ENCODE measurements at places on chromosomes 2 and 18. TPM values are rescaled to one million over a fixed set of nuclear protein-coding genes. Genes with fewer than 3 reads are reported as not detected.

DNA sequence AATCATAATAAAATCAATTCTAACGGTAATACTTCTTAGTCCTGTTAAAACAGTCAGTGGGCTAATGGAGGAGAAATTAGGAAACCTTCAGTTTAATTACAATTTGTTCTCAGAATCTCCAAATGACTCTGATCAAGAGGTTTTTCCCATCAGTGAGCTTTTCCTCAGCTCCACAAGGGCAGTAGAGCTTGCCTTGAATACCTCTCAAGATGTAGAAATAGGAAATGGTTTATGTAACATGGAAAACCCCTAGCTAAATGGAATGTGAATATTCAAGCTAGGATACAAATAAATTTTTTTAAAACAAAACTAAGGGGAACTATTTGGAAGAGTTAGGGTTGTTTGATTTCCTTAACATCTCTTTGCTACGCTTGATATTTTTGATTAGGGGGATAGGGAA is 87.5 kb downstream of the PLEKHM3 start:
- DNase-seq: no peak

GRCh38 chr2:164779383-164780057 is 62.1 kb downstream of the COBLL1 start:
- DNase-seq: no peak

DNA sequence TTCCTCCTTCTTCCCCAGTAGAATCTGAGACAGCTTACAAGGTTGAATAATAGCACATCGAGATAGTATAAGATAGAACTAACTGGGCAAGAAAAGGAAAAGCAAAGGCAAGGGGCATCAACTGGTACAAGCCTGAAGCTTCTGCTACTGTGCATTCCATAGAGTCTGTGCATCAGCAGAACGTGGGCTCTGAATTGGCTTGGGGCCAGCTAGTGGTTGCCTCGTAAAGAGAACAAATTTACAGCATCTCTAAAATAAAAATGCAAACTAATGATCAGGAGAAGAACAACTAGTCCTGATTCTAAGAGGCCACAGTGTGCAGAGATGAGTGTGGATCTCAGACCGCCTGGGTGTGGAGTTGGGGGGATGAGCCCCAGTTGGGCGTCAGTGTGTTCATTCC is 36.6 kb downstream of the UPP2 start:
- DNase-seq: no peak

DNA sequence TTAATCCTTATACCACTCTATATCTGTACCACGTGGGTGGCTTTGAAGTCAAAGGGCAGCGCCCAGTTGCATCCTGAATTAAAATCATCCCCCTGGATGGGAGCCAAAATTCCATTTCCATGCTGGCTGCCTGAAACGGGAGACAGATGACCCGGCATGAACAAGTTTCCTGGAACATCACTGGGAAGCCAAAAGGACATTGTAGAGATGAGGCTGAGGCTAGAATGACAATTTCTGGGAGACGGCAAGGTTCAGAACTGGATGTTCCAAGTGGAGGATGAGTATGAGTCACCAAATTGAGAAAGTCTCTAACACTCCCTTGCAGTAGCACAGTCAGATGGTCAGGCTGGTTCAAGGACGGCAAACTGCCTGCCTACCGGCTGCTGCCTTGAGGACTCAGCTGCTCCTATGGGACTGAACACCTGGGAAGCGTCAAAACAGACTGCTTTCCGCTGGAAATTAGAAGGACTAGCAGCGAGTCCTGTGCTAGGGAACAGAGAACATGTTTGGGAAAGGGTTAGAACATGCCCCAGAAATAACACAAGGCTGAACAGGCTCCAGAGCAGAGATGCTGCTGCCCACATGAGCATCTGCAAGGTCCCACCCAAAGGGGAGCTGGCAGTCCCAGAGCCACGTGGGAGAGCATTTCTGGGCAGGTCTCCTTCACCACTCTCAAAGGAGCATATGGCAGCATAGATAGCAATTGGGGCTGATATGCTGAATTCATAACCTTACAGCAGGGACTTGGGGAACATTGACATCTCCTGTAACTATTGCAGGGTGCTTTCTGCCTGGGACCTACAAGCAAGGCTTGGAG is 32.0 kb downstream of the YPEL5 start:
- DNase-seq: no peak

DNA sequence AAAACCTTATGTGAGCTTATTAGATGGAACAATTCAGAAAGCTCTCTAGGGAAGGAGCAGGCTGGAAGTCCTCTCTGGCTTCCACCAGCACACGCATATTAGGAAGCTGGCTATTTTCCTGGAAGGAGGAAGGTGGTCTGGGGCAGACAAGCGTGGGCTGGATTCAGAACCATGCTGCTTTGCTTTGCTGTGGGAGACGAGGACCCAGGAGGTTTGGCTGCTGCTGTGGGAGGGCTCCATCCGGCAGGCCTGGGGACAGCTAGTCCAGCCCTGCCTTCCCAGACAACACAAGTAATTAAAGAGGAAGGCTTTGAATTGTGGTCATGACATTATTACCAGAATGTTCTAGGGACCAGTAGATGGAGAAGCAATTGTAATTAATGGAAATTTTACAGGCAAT is 238.8 kb upstream of the MYT1L start:
- DNase-seq: no peak

GRCh38 chr18:66280470-66280869 is 323.4 kb downstream of the CDH19 start:
- no peak for DNase-seq

The XDH gene
- 0.16 TPM for total RNA-seq

DNA sequence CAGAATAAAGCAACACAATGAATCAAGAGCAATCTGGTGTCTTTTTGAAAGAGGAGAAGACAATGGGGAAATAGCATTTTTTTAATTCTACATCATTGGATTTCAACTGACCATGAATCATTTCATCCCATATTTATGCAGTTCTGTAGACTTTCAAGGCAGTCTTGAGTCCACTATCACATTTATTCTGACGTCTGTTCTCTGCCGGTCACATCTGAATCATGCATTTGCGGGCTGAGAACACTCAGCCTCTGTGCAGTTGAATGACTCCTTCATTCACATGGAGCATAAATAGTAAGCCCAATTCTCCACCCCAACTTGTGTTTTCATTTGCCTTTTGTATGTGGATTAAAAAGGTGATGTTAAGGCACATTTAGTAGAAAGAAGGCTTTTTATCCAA is 128.2 kb downstream of the AKAIN1 start:
- no peak for DNase-seq

The MYL1 gene
- not detected for total RNA-seq

DNA sequence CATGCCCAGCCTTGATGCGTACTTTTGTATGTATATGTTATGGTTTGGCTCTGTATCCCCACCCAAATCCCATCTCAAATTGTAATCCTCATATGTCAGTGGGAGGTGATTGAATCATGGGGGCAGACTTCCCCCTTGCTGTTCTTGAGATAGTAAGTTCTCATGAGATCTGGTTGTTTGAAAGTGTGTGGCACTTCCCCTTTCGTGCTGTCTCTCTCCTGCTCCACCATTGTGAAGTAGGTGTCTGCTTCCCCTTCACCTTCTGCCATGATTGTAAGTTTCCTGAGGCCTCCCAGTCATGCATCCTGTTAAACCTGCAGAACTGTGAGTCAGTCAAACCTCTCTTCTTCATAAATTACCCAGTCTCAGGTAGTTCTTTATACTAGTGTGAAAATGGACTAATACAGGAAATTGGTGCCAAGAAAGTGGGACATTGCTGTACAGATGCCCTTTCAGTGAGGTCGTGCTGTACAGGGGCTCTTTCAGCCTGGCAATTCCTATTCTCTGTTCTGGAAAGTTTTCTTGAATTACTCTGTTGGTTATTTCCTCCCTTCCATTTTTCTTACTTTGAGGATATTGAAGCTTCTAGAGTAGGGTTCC is 38.2 kb downstream of the KCMF1 start:
- DNase-seq: no peak

The METTL4 gene
- 11.3 TPM for total RNA-seq

The RUFY4 gene
- 2.8 TPM for total RNA-seq

DNA sequence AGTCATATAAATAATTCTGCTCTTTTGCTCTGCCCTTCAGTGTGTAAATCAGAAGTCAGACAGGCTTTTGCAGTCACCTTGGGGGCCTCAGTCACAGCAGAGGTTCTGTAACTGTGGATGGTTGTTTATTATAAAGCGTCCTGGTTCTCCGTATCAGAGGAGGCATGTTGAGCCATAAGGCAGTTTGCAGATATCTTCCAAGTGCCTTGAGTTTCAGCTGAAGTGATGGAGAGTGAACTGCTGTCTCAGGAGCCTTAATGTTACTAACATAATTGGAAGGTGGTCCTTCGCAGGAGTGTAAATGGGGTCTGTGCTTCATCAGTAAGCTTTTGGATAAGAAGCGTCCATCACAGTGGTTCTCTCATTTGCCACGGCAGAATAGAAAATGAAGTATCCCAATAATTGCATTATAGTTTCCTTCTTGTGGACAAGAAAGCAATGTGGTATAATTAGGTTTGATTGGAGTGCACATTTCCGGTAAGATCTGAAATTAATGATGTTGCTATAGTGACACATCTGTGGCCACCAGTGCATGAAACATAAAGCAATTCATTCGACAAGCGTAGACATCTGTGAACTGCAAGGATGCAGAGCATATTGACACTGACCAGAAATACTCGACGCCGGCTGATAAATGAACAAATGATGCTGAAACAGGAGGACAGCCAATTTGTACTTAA is 112.5 kb upstream of the NFATC1 start:
- DNase-seq: no peak

- no peak for DNase-seq
Observed at GRCh38 chr2:12116228-12116750, 369.9 kb downstream of the LPIN1 start.

The OSBPL1A gene
- total RNA-seq: 84.3 TPM

DNA sequence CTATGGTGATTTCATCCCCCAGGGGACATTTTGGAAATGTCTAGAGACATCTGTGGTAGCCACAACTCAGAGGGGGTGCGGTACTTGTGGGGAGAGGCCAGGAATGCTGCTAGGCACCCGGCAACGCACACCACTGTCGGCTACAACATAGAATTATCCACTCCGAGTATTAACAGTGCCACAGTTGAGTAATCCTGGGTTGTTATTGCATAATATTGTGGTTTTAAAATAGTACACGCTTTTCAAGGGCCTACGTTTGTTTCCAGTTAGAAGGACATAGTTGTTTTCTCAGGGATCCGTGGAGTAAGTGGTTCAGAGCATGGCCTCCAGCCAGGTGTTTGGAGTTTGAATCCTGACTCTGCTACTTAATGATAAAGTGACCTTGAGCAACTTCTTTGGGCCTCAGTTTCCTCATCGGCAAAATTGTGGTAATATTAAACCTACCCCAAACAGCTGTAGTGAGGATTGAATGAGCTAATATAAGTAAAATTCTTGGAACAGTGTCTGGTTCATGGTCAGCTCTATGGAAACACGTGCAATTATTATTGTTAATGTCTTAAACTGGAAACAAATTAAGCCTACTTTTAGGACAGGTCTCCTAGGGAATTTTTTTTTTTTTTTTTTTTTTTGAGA is 24.5 kb downstream of the CYP27A1 start:
- DNase-seq: peak; percentile 64

The IKZF2 gene
- total RNA-seq: 22.0 TPM

The RBM44 gene
- total RNA-seq: 2.0 TPM

GRCh38 chr2:59741840-59742239 is 811.6 kb downstream of the BCL11A start:
- no peak for DNase-seq

- no peak for DNase-seq
Observed at GRCh38 chr2:105796131-105796638, 51.5 kb downstream of the NCK2 start.

DNA sequence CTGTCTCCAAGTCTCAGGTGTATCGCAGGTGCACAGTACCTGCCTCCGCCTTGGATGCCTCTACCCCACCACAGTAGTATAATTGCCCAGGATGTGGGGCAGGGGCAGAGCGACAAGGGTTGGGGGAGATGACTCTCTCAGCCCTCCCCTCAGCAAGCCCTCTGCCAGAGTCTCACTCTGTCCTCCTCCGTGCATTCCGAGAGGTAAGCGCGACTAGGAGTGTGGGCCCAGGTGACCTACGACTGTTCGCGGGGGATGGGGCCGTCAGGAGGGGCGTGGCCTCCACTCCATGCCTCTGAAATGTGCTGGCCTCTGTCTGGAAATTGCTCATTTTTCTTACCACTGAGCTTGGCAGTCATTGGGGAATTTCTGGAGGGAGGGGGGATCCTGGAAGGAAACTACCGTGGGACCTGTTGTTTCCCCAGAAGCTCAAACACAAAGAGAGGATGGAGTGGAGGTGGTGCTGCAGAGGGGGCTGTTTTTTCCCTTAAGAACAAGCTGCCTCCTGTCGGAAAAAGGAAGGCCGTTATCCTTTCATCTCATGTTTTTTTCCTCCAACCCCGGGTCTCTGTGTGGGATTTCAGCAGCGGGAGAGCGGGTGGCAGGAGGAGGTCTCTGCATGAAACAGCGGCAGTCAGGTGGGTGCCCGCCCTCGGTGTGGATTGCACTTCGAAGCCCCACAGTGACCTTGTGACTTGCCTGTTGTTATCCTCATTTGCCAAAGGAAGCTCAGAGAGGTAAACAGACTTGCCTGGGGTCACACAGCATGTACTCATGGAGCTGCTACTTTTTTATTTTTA is 13.0 kb upstream of the RALB start:
- DNase-seq: peak; percentile 42

The PDE11A gene
- total RNA-seq: 2.2 TPM

- no peak for DNase-seq
Observed at GRCh38 chr2:38147333-38148121, 71.6 kb upstream of the CYP1B1 start.

The PSMA8 gene
- total RNA-seq: not detected

DNA sequence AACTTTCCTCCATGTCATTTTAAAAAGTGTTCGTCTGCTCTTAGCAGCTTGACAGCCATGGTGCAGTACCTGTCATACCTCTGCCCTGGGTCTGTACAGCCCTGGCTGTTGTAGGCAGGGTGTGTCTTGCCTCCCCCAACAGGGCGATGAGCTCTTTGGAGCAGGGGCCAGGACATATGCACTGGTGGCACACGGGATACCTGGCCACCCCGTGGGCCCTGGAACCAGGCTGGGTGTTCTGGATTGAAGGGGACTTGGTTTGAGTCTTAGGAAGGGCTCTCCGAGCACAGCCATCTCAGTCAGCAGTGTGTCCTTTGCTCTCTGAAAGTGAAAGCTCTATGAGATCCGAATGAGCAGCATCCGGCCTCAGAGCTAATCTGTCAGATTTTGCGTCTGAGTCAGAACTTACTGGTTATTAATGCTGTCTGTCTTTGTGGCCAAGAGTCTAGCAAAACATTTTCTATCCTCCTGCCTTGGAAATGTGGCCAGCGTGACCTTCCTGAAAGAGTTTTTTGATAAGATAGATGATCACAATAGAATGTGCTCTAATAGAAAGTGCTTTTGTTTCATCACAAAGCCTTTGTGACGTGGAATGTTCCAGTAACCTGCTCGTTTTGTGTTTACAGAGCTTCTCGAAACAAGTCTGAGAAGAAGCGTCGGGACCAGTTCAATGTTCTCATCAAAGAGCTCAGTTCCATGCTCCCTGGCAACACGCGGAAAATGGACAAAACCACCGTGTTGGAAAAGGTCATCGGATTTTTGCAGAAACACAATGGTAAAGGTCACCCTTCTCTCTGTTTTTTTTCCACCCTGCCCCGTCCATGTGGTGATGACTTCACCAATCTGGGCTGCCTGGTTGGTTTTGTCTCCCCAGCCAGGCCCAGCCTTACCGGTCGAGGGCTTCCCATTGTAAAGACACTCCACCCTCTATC is 77.3 kb upstream of the RPL31 start:
- DNase-seq: no peak

Data from breast epithelium (tissue), 4 donors.